ENCODE measurements at places on chromosomes 3 and 15. TPM values are rescaled to one million over a fixed set of nuclear protein-coding genes. Genes with fewer than 3 reads are reported as not detected.

The MED12L gene
- polyA plus RNA-seq, result 3.6 TPM

The CHRFAM7A gene
- 3.1 TPM for polyA plus RNA-seq

The STAB1 gene
- 1.3 TPM for polyA plus RNA-seq

The ACAA1 gene
- 27.4 TPM for polyA plus RNA-seq

The SLC12A1 gene
- polyA plus RNA-seq, result 0.16 TPM

The ATP13A4 gene
- 0.12 TPM for polyA plus RNA-seq

The GABRR3 gene
- polyA plus RNA-seq, result not detected

The B2M gene
- 907 TPM for polyA plus RNA-seq

The FGF7 gene
- polyA plus RNA-seq, result not detected

The MFSD1 gene
- polyA plus RNA-seq, result 7.1 TPM

The CAMKV gene
- polyA plus RNA-seq, result 74.5 TPM

The MYO5C gene
- 7.7 TPM for polyA plus RNA-seq

The CLDN11 gene
- polyA plus RNA-seq, result 4.8 TPM

The DAZL gene
- polyA plus RNA-seq, result 1.7 TPM

The INSYN1 gene
- polyA plus RNA-seq, result 11.6 TPM

The GOLGA6L7 gene
- not detected for polyA plus RNA-seq

The KCTD6 gene
- polyA plus RNA-seq, result 17.4 TPM

The SLC9C1 gene
- 0.15 TPM for polyA plus RNA-seq

The TRIM42 gene
- polyA plus RNA-seq, result not detected

The CDHR4 gene
- polyA plus RNA-seq, result 0.96 TPM

The C2CD4A gene
- not detected for polyA plus RNA-seq

The SLC28A2 gene
- not detected for polyA plus RNA-seq

The HTR3E gene
- polyA plus RNA-seq, result not detected

The ITPKA gene
- 0.25 TPM for polyA plus RNA-seq

The ZCWPW2 gene
- 0.11 TPM for polyA plus RNA-seq

The ATG7 gene
- polyA plus RNA-seq, result 15.0 TPM

The MOBP gene
- 0.24 TPM for polyA plus RNA-seq

The BCL2A1 gene
- not detected for polyA plus RNA-seq

The KNG1 gene
- polyA plus RNA-seq, result not detected

The PCOLCE2 gene
- 11.1 TPM for polyA plus RNA-seq

The IQCF5 gene
- polyA plus RNA-seq, result not detected

The SAMMSON gene
- polyA plus RNA-seq, result not detected

The SERPINI1 gene
- 5.3 TPM for polyA plus RNA-seq

The DNAJA4 gene
- 6.2 TPM for polyA plus RNA-seq

The XCR1 gene
- 0.19 TPM for polyA plus RNA-seq

The RAMAC gene
- 20.7 TPM for polyA plus RNA-seq

The RTP3 gene
- 0.06 TPM for polyA plus RNA-seq

The CX3CR1 gene
- polyA plus RNA-seq, result 0.08 TPM

The MME gene
- polyA plus RNA-seq, result 5.0 TPM

The PP2D1 gene
- not detected for polyA plus RNA-seq

The PLCD1 gene
- polyA plus RNA-seq, result 25.7 TPM

Measured in H1 (cell line).